ENCODE measurements at places on chromosomes 1 and 21.
A peak's percentile ranks its signal among the peaks of the same experiment; 100 is the strongest.

- peak; percentile 42 for DNase-seq
Observed at GRCh38 chr1:62391369-62391971, 45.4 kb upstream of the USP1 start.

GRCh38 chr21:38544661-38545060 lies 46.4 kb upstream of the ERG start:
- DNase-seq = no peak

- no peak for DNase-seq
Observed at GRCh38 chr1:54011316-54012007, 6.5 kb downstream of the LDLRAD1 start.

DNA sequence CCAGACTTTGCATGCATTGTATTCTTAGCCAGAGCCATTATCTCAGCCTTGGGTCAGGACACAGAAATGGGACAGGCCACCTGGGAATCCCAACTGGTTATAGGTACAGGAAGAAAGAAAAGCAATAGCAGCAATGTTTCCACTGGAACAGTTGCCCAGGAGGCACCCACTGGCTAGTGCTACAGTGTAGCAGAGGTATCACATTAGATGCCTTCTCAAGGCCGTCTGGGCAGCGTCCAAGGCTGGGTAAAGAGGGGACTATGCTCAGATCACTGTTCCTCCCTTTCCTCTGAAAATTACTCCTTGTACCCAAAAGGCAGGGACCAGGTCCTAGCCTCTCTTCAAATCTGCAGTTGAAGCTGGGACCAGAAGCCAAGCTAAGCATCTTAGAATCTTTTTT lies 2.6 kb downstream of the CREB3L4 start:
- DNase-seq = no peak

DNA sequence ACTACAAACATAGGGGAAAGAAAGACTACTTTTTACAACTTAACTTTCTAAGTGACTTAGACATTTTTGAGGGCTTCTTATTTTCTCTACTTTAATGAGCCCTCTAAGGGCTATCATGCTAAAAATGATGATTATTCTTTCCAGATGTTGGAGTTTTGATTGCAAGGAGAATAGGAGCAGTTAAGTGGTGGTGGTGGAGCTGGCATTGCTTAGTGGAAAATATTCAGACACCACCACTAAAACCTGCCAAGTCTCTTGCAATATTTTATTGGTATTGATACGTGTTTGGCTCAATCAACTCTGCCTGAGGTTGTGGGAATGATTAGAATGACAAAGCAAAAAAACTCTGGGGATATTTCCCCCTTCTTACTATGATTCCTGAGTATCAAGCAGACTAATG lies 82.6 kb upstream of the PTGFR start:
- no peak for DNase-seq

- DNase-seq = no peak
Observed at GRCh38 chr1:229529639-229530038, 21.5 kb upstream of the NUP133 start.

- DNase-seq = no peak
Observed at GRCh38 chr1:112346801-112347350, 49.1 kb upstream of the CTTNBP2NL start.

DNA sequence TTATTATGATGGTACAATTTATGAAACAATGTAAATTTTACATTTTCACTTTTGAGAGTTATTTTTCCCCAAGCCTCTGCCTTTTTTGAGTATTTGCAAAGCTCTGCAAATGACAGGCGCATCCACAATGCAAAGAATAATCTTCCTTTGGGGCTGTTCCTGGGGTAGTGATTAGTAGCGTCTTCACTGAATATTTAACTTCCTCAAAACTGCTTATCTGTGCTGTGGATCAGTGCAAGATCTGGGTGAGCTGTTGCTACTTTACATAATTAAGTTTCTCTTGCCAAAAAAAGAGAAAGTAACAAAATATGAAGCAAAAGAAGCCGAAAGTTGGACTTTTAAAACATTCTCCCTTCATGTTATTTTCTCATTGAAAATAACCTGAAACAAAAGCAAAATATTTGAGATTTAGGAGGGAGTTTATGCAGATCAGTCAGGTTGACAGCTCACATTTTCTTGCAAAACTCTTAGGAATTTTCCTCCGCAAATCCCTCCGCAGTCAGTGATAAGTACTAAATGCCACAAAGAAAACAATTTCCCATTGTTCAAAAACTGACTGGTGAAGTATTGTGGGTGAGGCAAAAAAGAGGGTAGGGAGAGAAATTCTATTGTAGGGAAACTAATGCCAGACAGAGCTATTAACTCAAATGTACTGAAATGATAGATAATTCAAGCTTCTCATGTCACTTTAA lies 276.4 kb upstream of the B3GALT2 start:
- no peak for DNase-seq

DNA sequence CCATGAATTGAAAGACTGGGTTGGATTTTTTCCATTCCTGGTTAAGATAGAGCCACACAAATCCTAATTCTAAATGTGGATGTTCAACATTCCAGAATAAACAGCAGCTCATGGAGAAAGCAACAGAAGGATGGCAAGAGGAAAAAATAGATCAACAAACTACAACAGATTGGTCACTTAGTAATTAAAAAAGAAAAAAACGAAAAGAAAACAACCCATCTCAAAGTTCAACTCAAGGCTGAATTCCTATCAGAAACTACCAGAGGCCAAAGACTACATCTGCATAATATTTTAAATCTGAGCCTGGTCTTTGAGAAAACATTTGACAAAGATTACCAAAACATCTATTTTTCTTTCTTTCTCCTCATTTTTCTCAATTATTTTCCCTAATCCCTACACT lies 69.9 kb downstream of the TGFBR3 start:
- DNase-seq = no peak

- no peak for DNase-seq
Observed at GRCh38 chr1:29267321-29268070, 31.2 kb downstream of the PTPRU start.

- DNase-seq = no peak
Observed at GRCh38 chr1:22263359-22263758, 120.5 kb upstream of the WNT4 start.

GRCh38 chr1:204723131-204723787 lies 37.7 kb upstream of the LRRN2 start:
- DNase-seq = no peak

DNA sequence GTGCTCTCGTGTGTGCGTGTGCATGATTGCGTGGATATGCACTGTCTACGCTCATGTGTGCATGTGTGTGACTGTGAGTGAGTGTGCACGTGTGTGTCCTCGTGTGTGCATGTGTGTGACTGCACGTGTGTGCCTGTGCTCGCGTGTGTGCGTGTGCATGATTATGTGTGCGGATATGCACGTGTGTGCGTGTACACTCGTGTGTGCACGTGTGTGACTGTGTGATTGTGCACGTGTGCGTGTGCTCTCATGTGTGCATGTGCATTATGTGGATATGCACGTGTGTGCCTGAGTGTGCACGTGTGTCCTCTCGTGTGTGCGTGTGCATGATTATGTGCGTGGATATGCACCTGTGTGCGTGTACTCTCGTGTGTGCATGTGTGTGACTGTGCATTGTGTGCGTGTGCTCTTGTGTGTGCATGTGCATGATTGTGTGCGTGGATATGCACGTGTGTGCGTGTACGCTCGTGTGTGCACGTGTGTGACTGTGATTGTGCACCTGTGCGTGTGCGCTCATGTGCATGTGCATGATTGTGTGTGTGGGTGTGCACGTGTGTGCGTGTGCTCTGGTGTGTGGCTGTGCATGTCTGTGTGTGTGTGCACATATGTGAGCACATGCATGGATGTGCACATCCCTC lies 2.2 kb downstream of the MMEL1 start:
- no peak for DNase-seq

GRCh38 chr1:48920851-48921250 lies 144.2 kb upstream of the BEND5 start:
- no peak for DNase-seq
